ENCODE measurements at places on chromosomes 3 and 15. TPM values are rescaled to one million over a fixed set of nuclear protein-coding genes. Genes with fewer than 3 reads are reported as not detected.

Gene IDH2
- polyA plus RNA-seq = 218 TPM

Gene STAC
- polyA plus RNA-seq = 5.3 TPM

Gene GPR15
- not detected for polyA plus RNA-seq

Gene GOLGA8S
- polyA plus RNA-seq = 1.4 TPM

Gene ITGA11
- 2.6 TPM for polyA plus RNA-seq

Gene TGFBR2
- polyA plus RNA-seq = 82.1 TPM

Gene RETNLB
- polyA plus RNA-seq = not detected

Gene CELSR3
- 1.4 TPM for polyA plus RNA-seq

Gene KBTBD8
- 1.2 TPM for polyA plus RNA-seq

Gene IGSF10
- 2.4 TPM for polyA plus RNA-seq

Gene GOLGA6L4
- 25.2 TPM for polyA plus RNA-seq

Gene EIF4E3
- 10.6 TPM for polyA plus RNA-seq

Gene GNAT1
- not detected for polyA plus RNA-seq

Gene CHST13
- 6.1 TPM for polyA plus RNA-seq

Gene DUOXA2
- 0.10 TPM for polyA plus RNA-seq

Gene CFAP92
- polyA plus RNA-seq = 1.5 TPM

Gene DAZL
- polyA plus RNA-seq = not detected

Gene WWTR1
- polyA plus RNA-seq = 97.8 TPM

Gene ISG20
- 1.6 TPM for polyA plus RNA-seq

Gene SLCO2A1
- 18.5 TPM for polyA plus RNA-seq

Gene CRYBG3
- 19.6 TPM for polyA plus RNA-seq

Gene LRRC31
- polyA plus RNA-seq = 0.16 TPM

Gene GASK1A
- polyA plus RNA-seq = 3.5 TPM

Gene DLEC1
- polyA plus RNA-seq = 1.2 TPM

Gene ISY1
- 55.8 TPM for polyA plus RNA-seq

Gene LRRC34
- 19.5 TPM for polyA plus RNA-seq

Gene PPARG
- 26.9 TPM for polyA plus RNA-seq

Gene TM6SF1
- 1.9 TPM for polyA plus RNA-seq

Gene SERPINI1
- 39.7 TPM for polyA plus RNA-seq

Gene ADAMTS7
- 19.7 TPM for polyA plus RNA-seq

Gene NR2E3
- 0.62 TPM for polyA plus RNA-seq

Gene EOMES
- polyA plus RNA-seq = 0.16 TPM

Gene LOXL1
- polyA plus RNA-seq = 86.1 TPM

Gene PRTG
- polyA plus RNA-seq = 14.8 TPM

Gene TRAT1
- not detected for polyA plus RNA-seq

Gene GP9
- 1.5 TPM for polyA plus RNA-seq

Gene TLR9
- polyA plus RNA-seq = 0.33 TPM

Gene CYP8B1
- polyA plus RNA-seq = 0.62 TPM

Gene SIDT1
- polyA plus RNA-seq = 2.8 TPM

Gene KNG1
- 138 TPM for polyA plus RNA-seq

Gene ABTB1
- polyA plus RNA-seq = 25.3 TPM

Gene FOXL2
- polyA plus RNA-seq = not detected

Gene KCNMB2
- polyA plus RNA-seq = 32.0 TPM

Gene SLC12A1
- 563 TPM for polyA plus RNA-seq

Gene BLM
- polyA plus RNA-seq = 14.0 TPM

Gene GRAMD2A
- polyA plus RNA-seq = 6.1 TPM

Gene ZBED2
- 0.37 TPM for polyA plus RNA-seq

Gene C3orf62
- 8.6 TPM for polyA plus RNA-seq

Gene ZPLD1
- polyA plus RNA-seq = 0.49 TPM

Gene CFAP100
- polyA plus RNA-seq = 2.9 TPM

Gene TM4SF18
- 40.4 TPM for polyA plus RNA-seq

Gene ZBBX
- 7.0 TPM for polyA plus RNA-seq

Gene MKRN3
- 1.4 TPM for polyA plus RNA-seq

Gene C2CD4A
- polyA plus RNA-seq = 0.36 TPM

Gene FAM3D
- 1.3 TPM for polyA plus RNA-seq

Gene SCN5A
- polyA plus RNA-seq = 1.1 TPM

Gene C3orf80
- polyA plus RNA-seq = 0.62 TPM

Gene STRIT1
- polyA plus RNA-seq = 2.1 TPM

Data from left renal cortex interstitium (tissue), 4 donors.